Left lung (tissue), 14 donors: ENCODE measurements at places on chromosomes 7 and 10. TPM values are rescaled to one million over a fixed set of nuclear protein-coding genes. Genes with fewer than 3 reads are reported as not detected.

Gene GPR15LG
- total RNA-seq: not detected

Gene PRSS37
- total RNA-seq: not detected

Gene TLX1
- not detected for total RNA-seq

Gene SMURF1
- total RNA-seq: 31.5 TPM

Gene FZD8
- total RNA-seq: 16.0 TPM

Gene DDC
- 1.2 TPM for total RNA-seq

Gene LRWD1
- total RNA-seq: 16.6 TPM

Gene ACTR1A
- total RNA-seq: 104 TPM

Gene GRM8
- total RNA-seq: not detected

Gene IQCE
- 19.3 TPM for total RNA-seq

Gene CLDN4
- total RNA-seq: 219 TPM

Gene AZGP1
- 5.0 TPM for total RNA-seq

Gene HKDC1
- total RNA-seq: 4.5 TPM

Gene MMP21
- 0.13 TPM for total RNA-seq

Gene DNAJB6
- 98.0 TPM for total RNA-seq

Gene HSPA14
- 13.6 TPM for total RNA-seq

Gene STAG3
- 0.96 TPM for total RNA-seq

Gene TIMM23B
- 9.6 TPM for total RNA-seq
